ENCODE measurements at places on chromosomes 2 and 18. TPM values are rescaled to one million over a fixed set of nuclear protein-coding genes. Genes with fewer than 3 reads are reported as not detected.

HOXD13 gene
- total RNA-seq, result 0.34 TPM

PJVK gene
- total RNA-seq, result 1.7 TPM

AQP12A gene
- not detected for total RNA-seq

PSMG2 gene
- 74.4 TPM for total RNA-seq

SFTPB gene
- total RNA-seq, result 0.22 TPM

CARF gene
- 1.3 TPM for total RNA-seq

DPP4 gene
- 0.76 TPM for total RNA-seq

CSRNP3 gene
- not detected for total RNA-seq

WIPF1 gene
- total RNA-seq, result 19.3 TPM

CDH7 gene
- total RNA-seq, result not detected

DAW1 gene
- 3.1 TPM for total RNA-seq

CDK15 gene
- total RNA-seq, result not detected

RAX gene
- not detected for total RNA-seq

ACTG2 gene
- total RNA-seq, result 0.16 TPM

LAMA1 gene
- total RNA-seq, result not detected

BOK gene
- total RNA-seq, result 21.8 TPM

SP3 gene
- 49.0 TPM for total RNA-seq

SCN1A gene
- total RNA-seq, result not detected

NCKAP5 gene
- 1.3 TPM for total RNA-seq

GPBAR1 gene
- 0.15 TPM for total RNA-seq

ASNSD1 gene
- 34.4 TPM for total RNA-seq

COLEC12 gene
- not detected for total RNA-seq

SRD5A2 gene
- total RNA-seq, result not detected

HNMT gene
- total RNA-seq, result 0.68 TPM

LIMS3 gene
- total RNA-seq, result not detected

CFAP53 gene
- 0.44 TPM for total RNA-seq

MARCO gene
- total RNA-seq, result 0.11 TPM

DCDC2C gene
- 0.36 TPM for total RNA-seq

All from A549 treated with CpdA at 1 μM for 4 hours (cell line).